SIG-M5 (cell line): ENCODE measurements at places on chromosomes 6 and 20.

DNA sequence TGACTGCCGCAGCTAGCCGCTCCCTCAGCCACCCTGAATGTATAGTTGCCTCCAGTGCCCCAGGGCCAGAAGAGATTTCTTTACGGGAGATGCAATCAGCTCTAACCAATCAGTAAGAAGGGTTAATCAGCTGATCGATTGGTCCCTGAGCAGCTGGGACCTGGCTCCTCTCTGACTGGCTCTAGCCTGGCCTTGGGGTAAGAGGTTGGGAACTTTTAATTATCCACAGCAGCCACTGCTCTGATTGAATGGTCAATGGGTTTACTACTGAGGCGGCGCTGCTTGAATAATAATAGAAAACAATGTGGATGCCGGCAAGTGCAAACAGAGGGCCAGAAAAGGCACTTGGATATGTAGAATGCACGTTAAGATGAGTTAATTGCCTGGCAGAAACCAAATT lies 99.8 kb downstream of the TFAP2A start:
- DNase-seq, result no peak

GRCh38 chr6:132362442-132363185 lies 38.7 kb downstream of the MOXD1 start:
- DNase-seq, result no peak

DNA sequence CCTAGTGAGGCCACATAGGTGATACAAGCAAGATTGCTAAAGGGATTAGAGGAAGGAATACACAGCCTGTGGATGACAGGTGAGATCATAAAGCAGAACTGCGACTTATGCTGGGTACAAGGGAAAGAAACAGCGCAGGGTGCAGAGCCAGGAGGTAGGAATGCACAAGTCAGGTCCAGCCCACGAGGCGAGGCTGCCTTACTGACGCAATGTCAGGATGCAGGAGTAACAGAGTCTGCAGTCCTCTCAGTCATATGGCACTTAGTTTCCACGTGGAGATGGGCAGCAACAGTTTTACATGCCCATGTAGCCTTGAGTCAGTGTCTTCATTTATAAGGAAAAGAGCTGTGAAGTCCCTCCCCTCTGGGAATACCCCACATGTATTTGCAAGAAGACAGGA lies 210.9 kb downstream of the SYNE1 start:
- DNase-seq, result no peak

- no peak for DNase-seq
These were observed 250.9 kb downstream of the LRFN2 start for GRCh38 chr6:40336296-40336695.

GRCh38 chr6:21984561-21984960 lies 312.3 kb downstream of the PRL start:
- DNase-seq, result no peak

DNA sequence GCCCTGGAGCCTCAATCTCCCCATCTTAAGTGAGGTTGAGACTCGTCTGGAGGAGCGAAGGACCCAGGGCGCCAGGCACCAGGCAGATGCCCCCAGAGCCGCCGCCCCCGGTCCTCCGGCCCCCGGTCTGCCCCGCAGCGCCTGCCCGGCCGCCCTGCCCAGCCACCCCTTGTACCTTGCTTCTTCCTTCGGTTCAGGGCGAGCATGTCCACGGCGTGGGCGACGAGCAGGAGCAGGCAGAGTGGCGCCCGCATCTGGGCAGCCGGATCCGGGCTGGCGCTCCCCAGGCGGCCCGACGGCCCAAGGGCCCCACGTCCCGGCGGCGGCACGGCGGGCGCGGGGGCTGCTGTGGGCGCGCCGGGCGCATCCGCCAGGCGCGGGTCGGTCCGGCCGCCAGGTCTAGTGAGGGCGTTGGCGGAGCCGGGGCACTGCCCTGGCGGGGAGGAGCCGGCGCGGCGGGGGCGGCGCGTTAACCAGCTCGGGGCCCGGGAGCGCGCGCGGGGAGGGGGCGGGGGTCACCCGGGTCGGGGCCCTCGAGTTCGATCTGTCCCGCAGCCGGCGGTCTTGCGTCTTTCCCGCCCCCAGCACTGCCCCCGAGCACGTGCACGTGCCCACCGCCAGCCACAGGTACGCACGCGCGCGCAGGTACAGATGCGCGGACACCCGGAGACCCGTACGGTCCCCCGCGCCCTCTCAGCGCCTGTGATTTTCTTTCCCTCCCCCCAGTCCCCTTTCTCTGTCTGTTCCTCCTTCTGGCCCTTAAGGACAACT lies at the start of gene RSPO4:
TSS of gene RSPO4 (minus strand) at position 401 of the 771 bp plus-strand sequence. CDS start at position 254, 147 bp downstream.
- DNase-seq, result no peak

DNA sequence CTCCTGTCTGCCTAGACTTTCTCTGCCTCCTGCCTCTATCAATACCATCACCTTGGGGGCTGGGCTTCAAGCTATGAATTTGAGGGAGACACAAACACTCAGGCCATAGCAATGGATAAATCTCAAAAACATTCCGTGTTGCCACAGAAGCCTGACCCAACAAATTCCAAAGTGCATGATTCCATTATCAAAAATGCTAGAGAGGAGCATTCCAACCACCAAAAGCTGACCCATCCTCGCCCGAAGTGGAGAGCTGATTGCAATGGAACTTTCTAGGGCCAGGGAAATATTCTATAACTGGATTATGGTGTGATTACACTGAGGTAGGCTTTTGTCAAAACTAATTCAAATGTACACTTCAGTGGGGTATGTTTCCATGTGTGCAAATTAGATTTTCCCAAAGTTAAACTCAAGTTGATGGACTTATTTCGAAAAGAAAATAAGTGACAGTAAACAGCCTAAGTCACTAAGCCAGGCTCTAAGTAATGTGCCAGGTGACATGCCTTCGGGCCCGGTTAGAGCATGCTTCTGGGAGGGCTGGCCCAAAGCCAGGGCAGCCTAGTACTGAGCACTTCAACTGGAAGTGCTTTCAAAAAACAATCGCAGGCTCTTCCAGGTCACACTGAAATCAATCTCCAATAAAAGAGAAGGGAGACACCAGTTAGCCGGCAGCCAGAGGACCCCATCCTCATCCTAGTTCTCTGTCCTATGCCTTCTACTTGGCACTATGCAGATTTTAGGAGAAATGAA lies 142.3 kb downstream of the TBXT start:
- no peak for DNase-seq

DNA sequence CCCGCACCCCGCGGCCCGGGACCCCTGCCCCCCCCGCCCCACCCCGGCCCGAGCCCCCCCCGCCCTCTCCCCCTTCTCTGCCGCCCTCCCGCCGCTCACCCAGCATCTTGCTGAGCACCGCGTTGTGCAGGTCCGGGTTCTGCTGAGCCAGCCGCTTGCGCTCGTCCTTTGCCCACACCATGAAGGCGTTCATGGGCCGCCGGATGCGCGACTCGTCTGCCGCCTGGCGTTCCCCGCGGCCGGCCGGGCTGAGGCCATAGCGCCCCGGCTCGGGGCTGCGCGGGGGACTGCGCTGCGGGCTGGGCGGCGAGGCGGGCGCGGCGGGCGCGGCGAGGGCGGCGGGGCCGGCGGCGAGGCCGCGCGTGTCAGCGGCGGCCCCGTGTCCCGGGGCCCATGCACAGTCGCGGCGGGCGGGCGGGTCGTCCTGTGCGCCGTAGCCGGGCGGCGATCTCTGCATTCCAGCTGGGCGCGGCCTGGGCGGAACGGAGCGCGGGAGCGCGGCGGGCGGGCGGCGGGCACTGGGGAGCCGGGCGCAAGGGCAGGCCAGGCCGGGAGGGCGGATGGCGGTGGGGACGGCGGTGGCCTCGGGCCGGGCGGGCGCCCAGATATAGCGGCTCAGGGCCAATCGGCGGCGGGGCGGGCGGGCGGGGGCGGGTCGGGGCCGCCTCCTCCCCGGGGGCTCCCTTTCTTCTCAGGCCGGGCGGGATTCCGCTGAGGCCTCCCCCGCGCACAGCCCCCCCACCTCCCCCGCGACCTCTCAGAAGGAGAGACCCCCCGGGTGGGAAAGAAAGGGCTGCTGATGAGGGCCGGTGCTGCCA lies at the start of gene SOX18:
TSS of gene SOX18 (minus strand) at position 580 of the 818 bp plus-strand sequence. CDS start at position 457, 123 bp downstream.
- no peak for DNase-seq

DNA sequence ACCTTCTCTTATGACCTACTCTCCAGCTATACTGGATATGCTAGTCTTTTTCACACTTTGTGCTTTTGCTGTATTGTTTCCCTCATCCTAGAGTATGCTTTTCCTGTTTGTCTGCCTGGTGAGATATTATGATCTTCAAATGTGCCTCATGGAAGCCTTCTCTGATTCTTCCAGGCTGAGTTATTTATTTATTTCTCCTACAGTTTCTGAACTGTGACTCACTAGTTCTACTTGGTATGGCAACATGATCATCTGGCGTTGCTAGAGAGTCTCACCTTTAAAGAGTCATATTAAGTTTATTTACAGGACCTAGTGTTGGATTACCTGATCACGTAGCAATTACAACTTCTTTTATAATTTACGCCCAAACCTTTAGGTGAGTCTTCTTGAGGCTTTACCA lies 81.2 kb upstream of the HDAC2 start:
- no peak for DNase-seq

DNA sequence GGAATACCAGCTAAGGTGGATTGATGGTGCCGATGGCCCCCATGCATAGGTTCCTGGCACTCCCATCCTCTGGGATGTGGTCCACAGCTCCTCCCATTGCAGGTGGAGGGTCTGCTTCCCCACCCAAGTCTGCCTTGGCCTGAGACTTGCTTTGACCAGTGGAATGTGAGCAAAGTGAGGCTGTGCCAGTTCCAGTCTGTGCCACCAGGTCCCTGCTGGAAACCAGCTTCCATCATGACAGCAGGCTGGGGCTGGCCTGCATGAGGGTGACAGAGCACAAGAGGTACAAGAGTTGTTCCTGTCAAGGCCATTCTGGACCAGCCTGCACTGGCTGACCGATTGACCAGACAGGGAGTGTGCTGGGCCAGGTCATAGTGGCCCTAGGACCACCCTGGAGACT lies 27.0 kb upstream of the CCR6 start:
- no peak for DNase-seq

- no peak for DNase-seq
These were observed 59.3 kb upstream of the ZNF217 start for GRCh38 chr20:53652859-53653517.

DNA sequence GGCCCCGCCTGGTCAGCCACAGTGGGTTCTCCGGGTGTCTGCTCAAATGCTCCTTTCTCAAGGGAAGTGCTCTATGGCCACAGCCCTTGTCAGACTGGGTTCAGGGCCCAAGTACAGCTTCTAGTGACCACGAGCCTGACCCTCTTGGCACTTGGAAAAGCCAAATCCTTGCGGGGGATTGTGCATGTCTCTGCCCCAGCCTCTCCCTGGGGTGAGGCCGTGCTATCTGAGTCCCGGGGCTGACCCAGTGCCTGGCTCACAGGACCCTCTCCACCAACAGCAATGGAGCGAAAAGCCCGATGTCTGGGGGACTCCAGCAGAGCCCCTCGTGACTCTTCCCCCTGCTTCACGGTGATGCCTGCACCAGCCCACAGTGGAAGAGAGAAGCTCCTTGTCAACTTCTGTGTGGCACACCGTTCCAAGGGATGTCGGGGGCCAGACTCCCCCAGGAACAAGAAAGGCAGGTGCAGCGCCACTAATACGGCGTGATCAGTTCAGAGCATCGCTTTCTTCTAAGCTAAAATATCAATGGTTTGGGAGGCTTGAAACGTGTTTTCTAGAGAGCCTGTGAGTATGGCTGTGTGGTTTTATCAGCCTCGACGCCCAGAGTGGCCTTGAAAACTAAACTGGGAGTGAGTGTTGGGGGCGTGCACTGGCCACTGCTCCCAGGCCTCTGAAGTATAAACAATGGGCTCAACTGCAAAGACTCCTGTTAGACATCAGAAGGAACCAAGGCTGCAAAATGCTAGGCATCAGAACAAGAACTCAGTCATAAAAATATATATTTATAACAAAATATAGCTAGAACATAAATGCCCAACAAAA lies 51.9 kb downstream of the DLL1 start:
- DNase-seq, result no peak
